ENCODE measurements at places on chromosomes 7 and 10.
A peak's percentile ranks its signal among the peaks of the same experiment; 100 is the strongest.

DNA sequence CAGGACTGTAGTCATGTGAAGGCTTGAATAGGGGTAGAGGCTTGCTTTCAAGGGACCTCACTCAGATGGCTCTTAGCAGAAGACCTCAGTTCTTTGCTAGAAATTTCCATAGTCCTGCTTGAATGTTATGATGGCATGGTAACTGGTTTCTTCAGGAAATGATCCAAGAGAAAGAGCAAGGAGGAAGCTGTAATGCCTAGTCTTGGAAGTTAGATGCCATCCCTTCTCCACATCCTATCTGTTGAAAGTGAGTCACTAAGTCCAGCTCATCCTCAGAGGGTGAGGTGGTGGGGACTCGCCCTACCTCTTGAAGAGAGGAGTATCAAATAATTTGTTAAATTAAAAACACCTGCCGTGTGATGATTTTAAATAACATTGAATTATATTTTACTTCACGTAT is 4.6 kb downstream of the MGAM start:
- DNase-seq: no peak

DNA sequence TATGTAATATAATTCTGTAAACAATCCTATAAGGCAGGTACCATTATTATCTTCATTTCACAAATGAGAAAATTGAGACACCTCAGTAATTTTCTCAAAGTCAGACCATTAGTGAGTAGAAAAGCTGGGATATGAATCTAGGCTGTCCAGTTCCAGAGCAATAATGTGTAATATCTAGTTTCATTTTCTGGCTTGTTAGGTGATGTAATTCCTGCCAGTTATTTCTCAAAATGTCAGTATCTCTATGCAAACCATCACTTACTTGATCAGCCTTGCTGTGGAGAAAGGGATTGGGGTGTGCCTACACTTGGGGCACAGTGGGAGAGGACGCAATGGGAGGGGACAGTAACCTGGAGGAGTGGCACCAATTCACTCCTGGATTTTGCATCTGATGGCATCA is 157.5 kb downstream of the LYZL1 start:
- DNase-seq: peak; percentile 20

GRCh38 chr10:70619271-70620019 is 16.9 kb upstream of the PRF1 start:
- peak; percentile 47 for DNase-seq

- peak; percentile 70 for DNase-seq
These were observed 112.1 kb downstream of the LMBR1 start for GRCh38 chr7:156780724-156781455.

DNA sequence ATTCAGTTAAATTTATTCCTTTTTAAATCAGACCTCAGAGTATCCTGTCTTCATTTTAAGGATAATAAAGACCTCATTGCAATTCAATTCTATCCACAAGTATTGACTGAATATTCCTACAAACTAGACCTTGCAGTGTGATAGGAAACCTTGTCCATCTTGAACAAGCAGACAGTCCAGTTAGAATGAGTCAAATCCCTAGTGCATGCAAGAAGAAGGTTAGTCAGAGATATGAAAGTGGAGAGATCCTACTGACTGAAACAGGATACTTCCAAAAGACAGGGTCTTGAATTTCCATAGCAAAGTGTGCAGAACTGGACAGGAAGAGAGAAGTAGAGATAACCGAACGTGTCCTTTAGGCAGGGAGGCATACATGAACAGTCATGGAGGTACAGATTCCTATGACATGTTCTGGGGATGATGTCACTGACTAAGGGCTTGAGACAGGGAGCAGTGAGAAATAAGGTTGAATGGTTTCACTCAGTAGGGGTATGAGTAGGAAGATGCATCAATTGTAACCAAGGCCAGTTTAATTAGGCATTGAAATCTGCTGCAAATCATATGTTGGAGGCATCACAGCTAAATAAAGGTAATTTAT is 45.2 kb downstream of the PPP1R3A start:
- no peak for DNase-seq

- no peak for DNase-seq
These were observed 33.5 kb upstream of the EXOC6 start for GRCh38 chr10:92814790-92815189.

DNA sequence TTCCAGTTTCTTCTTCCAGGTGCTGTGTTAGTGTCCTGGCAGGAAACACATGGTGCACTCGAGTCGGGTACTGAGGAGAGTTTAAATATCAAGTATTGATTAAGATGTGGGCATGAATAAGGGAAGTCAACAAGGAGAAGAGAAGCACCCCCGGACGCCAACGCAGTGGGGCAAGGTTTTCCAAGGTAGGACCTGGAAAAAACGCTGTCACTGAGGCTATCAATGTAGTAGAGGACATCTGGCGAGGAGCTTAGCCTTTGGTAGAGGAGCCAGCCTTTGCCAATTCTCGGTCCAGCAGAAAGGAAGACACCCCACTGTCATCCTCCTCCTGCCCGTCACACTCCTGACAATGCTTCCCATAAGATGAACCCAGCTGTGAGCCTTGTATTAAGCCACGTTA is 159.6 kb downstream of the TEX36 start:
- DNase-seq: no peak

DNA sequence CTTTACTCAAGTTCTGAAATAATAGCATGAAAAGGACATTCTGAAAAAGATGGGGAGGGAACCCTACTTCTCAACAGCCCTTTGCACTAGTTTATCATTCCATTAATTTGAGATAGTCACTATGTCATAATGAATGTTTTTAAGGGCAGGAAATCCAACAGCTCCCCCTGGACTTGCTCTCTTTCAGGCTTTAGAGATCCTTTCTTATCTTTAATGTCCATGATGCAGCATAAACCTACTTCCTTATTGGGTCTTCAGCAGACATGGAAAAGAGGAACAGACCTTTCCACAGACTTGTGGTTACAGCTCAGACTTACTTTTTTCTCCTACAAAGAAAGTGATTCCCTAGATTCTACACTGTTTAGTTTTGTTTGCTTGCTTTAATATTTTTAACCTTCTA is 87.3 kb downstream of the IDE start:
- DNase-seq: peak; percentile 93

GRCh38 chr7:114590298-114590697 is 175.7 kb downstream of the FOXP2 start:
- no peak for DNase-seq

- peak; percentile 13 for DNase-seq
These were observed 131.6 kb upstream of the EFCAB10 start for GRCh38 chr7:105712877-105713276.

DNA sequence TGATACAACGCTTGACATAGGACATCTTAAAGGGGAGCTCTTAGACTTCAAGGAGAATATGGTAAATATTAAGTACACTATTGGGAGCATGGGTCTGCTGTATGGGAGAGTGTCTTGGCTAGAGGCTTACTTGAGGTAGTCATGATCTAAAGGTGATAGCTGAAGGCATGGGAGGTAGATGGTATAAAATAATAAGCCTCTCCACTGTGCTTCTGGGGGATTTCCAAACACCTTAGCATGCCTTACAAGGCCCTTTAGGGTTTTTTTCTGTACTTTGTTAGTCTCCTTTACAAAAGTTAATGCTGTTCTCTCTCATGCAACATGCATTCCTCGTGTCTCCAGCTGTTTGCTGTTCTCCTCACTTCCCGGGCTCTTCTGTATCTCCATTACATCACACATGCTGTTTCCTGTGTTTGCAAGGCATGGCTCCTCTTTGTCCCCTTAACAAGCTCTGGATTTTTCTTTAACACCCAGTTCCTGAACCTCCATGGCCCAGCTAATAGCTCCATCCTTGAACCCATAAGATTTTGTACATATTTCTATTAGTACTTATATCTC is 449.7 kb downstream of the AUTS2 start:
- no peak for DNase-seq

GRCh38 chr10:14384116-14384730 is 53.5 kb upstream of the FRMD4A start:
- DNase-seq: no peak

GRCh38 chr7:73850781-73851207 is 8.5 kb upstream of the METTL27 start:
- DNase-seq: peak; percentile 80

DNA sequence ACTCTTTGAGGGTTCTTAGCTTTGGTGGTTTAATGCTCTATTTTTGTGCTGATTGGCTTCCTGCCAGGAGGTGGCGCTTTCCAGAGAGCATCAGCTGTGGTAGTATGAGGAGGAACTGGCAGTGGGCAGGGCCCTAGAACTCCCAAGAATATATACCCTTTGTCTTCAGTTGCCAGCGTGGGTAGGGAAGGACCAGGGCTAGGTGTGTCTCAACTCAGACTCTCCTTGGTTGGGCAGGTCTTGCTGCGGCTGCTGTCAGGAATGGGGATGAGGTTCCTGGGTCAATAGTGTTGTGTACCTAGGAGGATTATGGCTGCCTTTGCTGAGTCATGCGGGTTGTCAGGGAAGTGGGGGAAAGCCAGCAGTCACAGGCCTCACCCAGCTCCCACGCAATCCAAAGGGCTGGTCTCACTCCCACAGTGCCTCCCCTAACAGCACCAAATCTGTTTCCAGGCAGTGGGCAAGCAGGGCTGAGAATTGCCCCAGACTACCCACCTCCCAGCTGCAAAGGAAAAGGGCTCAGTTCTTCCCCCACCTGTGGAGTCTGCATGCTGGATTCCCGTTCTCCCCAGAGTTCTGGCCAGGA is 191.5 kb downstream of the PHTF2 start:
- peak; percentile 68 for DNase-seq

DNA sequence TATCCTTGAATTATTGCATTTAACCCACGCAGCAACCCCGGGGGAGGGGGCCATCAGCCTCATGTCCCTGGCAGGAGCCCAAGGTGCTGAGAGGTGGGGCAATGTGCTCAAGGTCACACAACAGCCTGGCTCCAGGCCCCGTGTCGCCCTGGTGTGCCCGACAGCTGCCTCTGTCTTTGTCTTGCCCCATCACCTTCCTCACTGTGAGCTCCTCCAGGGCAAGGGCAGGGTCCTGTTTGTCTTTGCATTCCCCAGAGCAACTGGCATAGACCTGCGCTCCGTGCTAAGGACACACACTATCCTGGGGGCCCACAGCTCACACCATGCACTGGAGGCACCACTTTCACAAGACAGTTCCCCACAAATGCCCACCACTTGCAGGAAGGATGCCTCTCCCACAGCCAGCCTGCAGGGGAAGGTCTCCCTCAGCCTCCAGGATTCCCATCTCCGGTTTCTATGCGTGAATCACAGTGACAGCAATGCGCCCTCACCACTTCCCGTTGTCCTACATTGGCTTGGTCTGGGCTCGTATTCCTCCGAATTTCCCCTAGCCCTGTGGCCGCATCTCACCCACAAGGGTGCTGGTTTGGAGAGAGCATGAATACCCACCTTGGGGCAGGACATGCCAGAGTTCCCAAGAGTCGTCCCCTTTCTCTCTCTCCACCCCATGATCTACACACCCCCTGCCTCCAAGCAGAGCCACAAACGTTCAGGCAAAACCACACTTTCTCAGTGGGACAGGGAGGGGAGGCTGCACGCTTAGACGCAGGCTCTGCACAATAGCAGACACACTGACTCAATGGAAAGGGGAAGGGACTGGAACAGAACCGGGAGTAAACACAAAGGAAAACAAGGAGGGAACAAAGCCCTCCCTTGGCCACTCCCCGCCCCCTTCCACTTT is 10.3 kb downstream of the ITPRIP start:
- peak; percentile 57 for DNase-seq

- no peak for DNase-seq
These were observed 192.7 kb downstream of the CELF2 start for GRCh38 chr10:11210211-11210922.

GRCh38 chr10:33326933-33327332 is 7.5 kb downstream of the NRP1 start:
- DNase-seq: no peak

- DNase-seq: no peak
These were observed 241.8 kb downstream of the CREB5 start for GRCh38 chr7:28654110-28654509.

DNA sequence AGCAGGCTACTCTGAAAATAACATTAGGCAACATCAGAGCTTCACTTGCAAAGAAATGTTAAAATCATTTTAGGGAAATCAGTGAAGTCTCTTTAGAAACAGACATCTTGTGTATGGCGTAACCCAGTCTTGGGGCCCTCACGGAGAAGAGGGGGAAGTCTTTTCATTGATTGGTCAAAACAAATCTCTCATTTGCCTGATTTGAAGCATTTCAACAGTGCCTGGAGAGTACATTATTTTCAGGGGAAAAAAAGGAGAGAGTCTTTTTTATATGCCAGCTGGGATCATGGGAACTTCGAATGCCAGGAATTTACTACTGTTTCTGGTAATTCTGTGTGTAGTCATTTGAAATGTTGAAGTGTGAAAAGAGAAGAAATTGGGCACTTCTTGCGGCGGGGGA is 471.4 kb downstream of the PLXDC2 start:
- DNase-seq: peak; percentile 7

DNA sequence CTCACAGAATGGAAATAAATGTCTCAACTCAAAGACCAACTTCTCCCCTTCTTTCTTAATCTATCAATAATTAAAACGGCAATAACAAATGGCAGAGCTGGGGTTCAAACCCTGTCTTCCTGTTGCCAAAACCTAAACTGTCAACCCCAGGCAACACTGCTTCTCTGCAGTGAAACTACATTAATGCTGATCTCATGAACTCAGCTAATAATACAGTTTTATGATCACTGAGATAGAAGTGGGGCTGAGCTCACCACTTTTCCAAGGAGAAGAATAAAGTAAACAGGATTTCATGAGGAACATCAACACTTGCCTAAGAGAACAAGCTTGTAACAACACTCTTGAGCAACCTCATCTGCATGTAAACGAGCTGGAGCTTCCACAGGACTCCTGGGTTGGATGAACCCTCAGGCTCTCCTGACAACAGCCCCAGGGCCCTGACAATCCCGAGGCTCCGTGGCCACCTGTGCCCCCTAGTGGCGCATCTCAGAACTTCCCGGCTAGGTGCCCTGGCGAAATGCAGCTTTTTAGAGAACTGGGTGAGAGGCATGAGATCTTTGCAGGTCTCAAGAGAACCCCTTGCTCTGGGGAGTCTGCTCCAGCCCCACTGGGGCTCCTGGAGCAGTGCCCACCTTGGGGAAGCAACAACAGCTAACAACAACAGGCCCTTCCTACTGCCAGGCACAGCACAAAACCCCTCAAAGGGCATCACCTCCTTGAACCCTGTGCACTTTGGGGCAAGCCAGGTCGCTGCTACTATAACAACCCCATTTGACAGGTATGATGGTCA is 169.3 kb downstream of the SH3PXD2A start:
- DNase-seq: peak; percentile 86

DNA sequence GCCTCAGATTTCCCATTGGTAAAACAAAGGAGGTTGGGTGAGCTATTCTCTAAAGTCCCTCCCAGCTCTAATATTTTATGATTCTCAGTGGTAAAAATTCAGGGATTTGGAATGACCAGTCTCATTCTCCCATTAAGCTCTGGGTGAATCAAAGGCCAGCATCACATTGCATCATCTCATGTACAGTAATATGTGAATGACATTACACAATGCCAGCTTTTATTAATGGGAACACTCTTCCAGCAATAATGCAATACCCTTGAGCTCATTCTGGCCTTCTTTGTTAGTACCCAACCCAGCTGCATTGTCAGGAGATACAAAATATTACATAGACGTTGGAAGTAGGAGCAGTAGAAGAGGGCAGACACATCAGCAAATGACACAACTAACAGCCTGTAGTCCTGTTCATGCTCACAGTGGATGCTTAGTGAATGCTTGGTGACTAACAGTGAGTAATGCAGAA is 100.0 kb upstream of the EGR2 start:
- DNase-seq: no peak

GRCh38 chr7:141122736-141123135 is 48.9 kb downstream of the TMEM178B start:
- DNase-seq: no peak

Data from hematopoietic multipotent progenitor cell treated with erythropoietin and hydrocortisone succinate and interleukin-3 and kit ligand, for 4 days (in vitro differentiated cells).